Nucleus accumbens (tissue), 56 donors: ENCODE measurements at places on chromosomes 5 and 9.

DNA sequence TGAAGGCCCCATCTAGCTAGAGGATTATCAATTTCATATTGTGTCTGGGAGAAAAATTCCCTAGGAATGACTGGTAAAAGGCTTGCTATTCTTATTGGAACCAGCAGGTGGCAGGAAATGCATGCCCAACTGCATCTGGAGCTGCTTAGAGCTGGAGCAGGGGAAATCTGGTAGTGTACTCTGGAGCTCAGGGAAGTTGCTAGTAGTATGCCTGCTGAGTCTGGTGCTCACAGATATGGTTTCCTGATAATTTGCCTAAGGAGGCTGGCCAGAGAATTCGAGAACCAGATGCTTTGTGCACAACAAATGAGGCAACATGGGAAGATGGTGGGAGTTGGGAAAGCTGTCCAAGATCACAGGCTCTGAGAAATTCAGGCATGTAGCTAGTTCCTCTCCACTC lies 53.7 kb downstream of the G3BP1 start:
- peak; percentile 49 for DNase-seq

DNA sequence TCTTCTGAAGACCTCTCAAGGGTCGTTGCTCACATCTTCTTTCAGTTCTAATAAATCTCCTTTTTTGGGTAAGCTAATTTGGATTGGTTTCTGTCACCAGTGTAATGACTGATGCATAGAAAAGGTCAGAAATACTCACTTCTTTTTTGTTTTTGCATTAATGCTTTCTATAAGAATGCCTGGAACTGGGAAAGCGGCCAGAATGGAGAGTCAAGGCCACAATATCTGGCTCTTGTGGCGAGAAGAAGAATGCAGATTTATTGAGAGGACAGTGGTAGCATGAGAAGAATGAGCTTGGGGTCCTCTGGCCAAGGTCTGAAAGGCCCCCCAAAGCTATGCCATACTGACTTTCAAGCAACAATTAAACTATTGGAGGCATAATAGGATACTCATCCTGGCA lies 88.0 kb upstream of the SLC12A2 start:
- DNase-seq, result no peak

GRCh38 chr5:1280177-1281037 lies 14.5 kb downstream of the TERT start:
- no peak for DNase-seq

GRCh38 chr9:80995759-80996158 lies 693.6 kb downstream of the TLE1 start:
- DNase-seq, result no peak
